H9 (cell line): ENCODE measurements at places on chromosomes 12 and 14. TPM values are rescaled to one million over a fixed set of nuclear protein-coding genes. Genes with fewer than 3 reads are reported as not detected.

DNA sequence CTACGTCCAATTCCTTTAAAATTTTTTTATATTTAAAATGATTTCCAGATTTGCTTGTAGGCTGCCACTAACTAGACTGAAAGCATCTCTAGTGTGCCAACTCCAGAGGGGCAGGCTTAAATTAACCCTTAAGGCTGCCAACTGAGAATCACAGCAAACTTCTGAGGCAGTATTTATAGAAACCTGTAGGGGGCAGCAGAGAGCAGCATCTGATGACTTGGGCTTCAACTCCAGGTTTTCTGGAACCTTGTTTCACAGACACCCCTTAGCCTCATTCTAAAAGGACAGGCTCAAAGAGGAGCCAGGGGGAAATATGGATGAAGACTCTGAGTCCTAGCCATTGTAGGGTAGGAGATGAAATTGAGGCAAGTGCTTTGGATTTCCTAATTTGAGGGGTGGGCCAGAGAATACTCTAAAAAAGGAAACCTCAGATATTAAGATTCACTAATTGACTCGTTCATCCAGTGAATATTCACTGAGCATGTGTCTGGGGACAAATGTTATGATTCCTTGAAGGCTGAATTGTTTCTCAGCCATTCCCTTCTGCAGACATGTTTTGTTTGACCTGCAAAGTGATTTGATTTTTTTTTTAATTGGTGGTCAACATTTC is 63.3 kb upstream of the HSPB8 start:
- peak; percentile 66 for DNase-seq
- H3K4me1 ChIP-seq: no peaks in the 10 kb centered on the region

DNA sequence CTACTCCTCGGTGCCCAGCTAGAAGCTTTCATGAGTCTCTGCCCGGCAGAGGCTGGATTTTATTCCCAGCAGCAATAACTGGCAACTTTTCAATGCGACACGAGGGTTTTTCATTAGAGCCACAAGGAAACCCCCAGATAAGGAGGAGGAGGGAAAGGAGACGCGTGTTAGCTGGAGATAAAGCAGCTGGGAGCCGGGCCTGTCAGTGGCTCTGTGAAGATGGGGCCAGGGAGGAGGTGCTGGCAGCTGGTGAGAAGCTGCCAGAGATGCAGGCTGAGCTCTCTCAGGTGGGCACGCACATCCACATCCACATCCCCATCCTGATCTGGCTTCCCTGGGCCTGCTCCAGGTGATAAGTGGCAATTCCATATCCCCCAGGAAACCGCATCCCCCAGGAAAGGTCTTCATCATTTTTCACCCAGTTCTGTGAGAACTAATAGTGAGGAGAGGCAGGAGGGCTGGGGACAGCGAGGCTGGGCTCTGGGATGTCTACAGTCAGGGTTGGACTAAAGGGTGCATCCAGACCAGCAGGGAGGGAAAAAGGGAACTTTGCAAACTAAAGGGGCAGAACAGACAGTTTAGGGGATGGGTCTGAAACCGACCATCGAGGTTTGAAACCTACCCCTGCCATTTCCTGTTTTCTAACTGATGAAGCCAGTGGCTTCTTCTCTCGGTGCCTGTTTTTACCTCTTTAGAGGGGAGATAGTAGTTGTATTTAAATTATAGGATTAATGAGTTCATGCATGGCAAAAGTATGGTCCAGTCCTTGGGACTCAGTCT is 413.2 kb downstream of the DPF3 start:
- no peak overlapping the region for H3K4me3 ChIP-seq
- no peak overlapping the region for H3K27ac ChIP-seq
- peaks cover 2% of the 10 kb centered on the region; the same call in 1 of the 2 replicates for H3K4me1 ChIP-seq
- peaks cover 1% of the 10 kb centered on the region; the same call in 2 of the 3 replicates for H3K36me3 ChIP-seq
- H3K27me3 ChIP-seq: no peaks in the 10 kb centered on the region
- DNase-seq: no peak

GRCh38 chr14:102052522-102052921 is 34.3 kb downstream of the HSP90AA1 start:
- peaks cover 33% of the 10 kb centered on the region for H3K36me3 ChIP-seq
- H3K4me1 ChIP-seq: peaks cover 5% of the 10 kb centered on the region; the same call in 1 of the 2 replicates
- no peak for DNase-seq

GRCh38 chr14:74018174-74018585 is 908 bp downstream of the ENTPD5 start:
- H3K4me1 ChIP-seq: no peaks in the 10 kb centered on the region
- 0 out of 2 replicates have a peak, but pooled peaks cover 4% of the 10 kb centered on the region for H3K36me3 ChIP-seq
- H3K27ac ChIP-seq: no peak overlapping the region
- DNase-seq: no peak
- no peaks in the 10 kb centered on the region for H3K27me3 ChIP-seq

DNA sequence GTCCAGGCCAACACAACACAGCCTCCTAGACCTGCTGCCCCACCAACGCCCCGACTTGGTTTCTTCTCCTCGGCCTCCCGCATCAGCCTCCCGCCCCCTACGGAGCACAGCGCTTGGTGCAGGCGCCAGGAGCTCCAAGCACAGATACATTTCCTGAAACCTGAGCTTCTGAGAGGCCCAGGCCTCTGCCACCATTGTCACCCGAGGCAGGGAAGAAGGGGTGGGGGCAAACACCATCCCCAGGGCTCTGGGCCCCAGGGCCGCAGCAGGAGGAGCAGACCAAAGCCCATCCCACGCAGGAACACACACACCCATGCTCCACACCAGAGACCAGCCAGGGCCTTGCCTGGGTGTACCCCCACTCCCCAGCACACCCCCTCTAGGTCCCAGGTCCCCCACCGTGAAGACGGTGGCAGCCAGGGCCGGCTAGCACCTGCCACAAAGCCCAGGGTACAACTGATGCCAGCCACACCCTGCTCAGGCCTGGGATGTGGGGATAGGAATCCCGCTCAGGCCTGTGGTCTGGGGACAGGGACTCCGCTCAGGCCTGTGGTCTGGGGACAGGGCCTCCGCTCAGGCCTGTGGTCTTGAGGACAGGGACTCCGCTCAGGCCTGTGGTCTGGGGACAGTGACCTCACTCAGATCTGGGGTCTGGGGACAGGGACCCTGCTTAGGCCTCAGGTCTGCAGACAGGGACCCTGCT is 5.4 kb downstream of the JAG2 start:
- H3K27ac ChIP-seq: no peak overlapping the region
- H3K36me3 ChIP-seq: no peaks in the 10 kb centered on the region
- DNase-seq: peak; percentile 43
- peaks cover 7% of the 10 kb centered on the region; the same call in 1 of the 2 replicates for H3K27me3 ChIP-seq

GRCh38 chr12:1573960-1574864 is 20.2 kb downstream of the FBXL14 start:
- no peak overlapping the region for H3K4me3 ChIP-seq
- no peak for DNase-seq
- no peaks in the 10 kb centered on the region for H3K36me3 ChIP-seq

DNA sequence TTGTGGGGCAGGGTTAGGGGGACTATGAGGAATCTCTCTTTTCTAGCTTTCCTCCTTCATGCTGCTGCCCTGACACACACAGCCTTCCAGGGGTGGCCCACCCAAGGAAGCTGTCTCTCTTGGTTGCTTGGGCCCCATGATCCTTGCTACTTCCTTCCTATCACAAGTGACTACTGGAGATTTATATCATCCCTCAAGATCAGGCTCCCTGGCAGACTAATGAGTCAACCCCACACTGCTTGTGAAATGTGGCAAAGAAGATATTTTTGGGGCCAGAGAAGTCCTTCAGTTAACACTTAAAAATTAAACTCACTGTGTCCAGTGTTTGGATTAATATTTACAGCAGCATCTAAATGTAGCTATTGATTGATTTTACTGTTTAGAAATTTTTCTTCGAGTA is 1.5 kb downstream of the OR4E1 start:
- H3K27me3 ChIP-seq: no peaks in the 10 kb centered on the region
- H3K4me1 ChIP-seq: no peaks in the 10 kb centered on the region
- H3K27ac ChIP-seq: no peak overlapping the region
- no peak for DNase-seq
- no peaks in the 10 kb centered on the region for H3K36me3 ChIP-seq

GRCh38 chr12:104055686-104056388 is 5.8 kb upstream of the GLT8D2 start:
- no peaks in the 10 kb centered on the region for H3K36me3 ChIP-seq
- no peak overlapping the region for H3K4me3 ChIP-seq

DNA sequence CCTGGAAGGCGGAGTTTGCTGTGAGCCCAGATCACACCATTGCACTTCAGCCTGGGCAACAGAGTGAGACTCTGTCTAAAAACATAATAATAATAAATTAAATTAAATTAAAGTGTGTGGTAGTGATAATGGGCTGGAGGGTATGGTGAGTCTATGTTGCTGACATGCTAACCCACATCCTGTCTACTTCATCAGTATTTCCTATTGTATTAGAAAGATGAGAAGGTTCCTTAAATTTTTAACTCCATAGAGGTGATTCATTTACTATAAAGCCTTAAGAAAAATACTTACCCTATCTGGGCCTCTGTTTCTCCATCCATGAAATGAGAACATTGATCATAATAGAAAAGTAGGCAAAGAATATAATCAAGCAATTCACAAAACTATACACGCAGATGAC is 280.5 kb downstream of the FBXL14 start:
- H3K36me3 ChIP-seq: peaks cover 22% of the 10 kb centered on the region
- H3K27ac ChIP-seq: no peak overlapping the region
- H3K27me3 ChIP-seq: no peaks in the 10 kb centered on the region
- H3K4me3 ChIP-seq: no peak overlapping the region
- H3K4me1 ChIP-seq: no peaks in the 10 kb centered on the region

DNA sequence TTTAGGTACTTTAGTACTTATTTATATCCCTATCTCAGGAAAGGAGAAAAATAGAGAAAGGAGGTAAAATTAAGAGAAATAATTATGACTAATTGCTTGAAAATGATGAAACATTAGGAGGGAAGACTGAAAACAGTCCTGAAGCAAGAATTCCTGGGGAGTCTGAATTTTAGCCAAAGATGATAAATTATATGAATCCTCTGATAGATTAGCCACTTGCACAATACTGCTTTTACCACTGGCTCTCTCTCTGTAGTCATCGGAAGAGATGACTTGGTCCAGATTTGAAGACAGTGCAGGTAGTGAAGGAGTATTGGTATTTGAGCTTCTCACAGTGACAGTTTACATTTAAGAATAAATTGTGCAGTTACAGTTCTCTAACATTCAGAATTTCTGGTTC is 83.8 kb upstream of the CLEC14A start:
- H3K27me3 ChIP-seq: no peaks in the 10 kb centered on the region
- H3K27ac ChIP-seq: no peak overlapping the region
- no peak overlapping the region for H3K4me3 ChIP-seq
- no peaks in the 10 kb centered on the region for H3K36me3 ChIP-seq
- DNase-seq: no peak
- H3K4me1 ChIP-seq: no peaks in the 10 kb centered on the region

GRCh38 chr12:29895966-29896365 is 112.2 kb upstream of the TMTC1 start:
- no peak overlapping the region for H3K4me3 ChIP-seq
- DNase-seq: peak; percentile 46
- H3K4me1 ChIP-seq: 0 out of 2 replicates have a peak, but pooled peaks cover 3% of the 10 kb centered on the region
- H3K27me3 ChIP-seq: no peaks in the 10 kb centered on the region
- no peak overlapping the region for H3K27ac ChIP-seq

- H3K36me3 ChIP-seq: no peaks in the 10 kb centered on the region; the same call in 1 of the 2 replicates
- H3K4me1 ChIP-seq: peaks cover 3% of the 10 kb centered on the region; the same call in 1 of the 2 replicates
- H3K27me3 ChIP-seq: no peaks in the 10 kb centered on the region
- no peak for DNase-seq
- no peak overlapping the region for H3K27ac ChIP-seq
Measured at GRCh38 chr12:104648756-104649155, 192.0 kb downstream of the CHST11 start.

DNA sequence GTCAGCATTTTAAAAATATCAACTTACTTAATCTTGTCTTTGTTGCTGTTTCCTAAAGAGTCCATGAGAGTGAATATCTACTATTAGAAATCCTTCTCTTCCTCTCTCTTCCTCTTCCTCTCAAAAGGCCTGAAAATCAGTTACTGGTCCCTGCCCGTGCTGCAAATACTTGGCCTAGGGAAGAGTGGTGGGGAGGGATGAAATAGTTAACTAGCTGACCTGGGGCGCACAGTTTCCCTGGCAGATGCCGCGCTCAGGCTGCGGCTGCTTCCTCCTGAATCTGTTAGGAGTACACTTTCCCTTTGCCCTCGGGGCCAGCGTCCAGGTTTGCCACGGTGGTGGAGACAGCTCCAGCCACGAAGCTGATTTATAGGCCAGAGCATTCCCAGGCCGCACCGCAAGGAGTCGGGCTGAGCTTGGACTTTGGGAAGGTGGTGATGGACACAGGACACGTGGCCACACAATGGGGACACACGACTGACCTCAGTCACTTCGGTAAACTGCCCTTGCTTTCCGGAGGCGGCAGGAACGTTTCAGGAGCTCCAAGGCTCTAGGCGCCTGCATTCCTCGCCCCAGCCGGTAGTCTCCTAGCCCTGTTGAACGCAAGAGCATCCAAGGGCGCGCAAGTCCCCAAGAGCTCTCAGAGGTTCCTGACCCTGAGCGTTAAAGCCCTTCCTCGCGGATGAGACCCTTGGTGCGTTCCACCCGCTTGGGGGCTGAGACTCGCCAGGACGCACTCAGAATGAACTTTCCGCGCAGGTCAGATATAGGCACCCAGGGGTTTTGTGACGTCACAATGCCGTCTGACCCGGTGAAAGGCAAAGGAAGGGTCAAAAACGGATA is 7.1 kb upstream of the ASCL1 start:
- DNase-seq: peak; percentile 82
- no peaks in the 10 kb centered on the region for H3K36me3 ChIP-seq
- peak overlapping the region; percentile 56 for H3K4me3 ChIP-seq
- peaks cover 58% of the 10 kb centered on the region for H3K27me3 ChIP-seq
- no peak overlapping the region for H3K27ac ChIP-seq
- no peaks in the 10 kb centered on the region for H3K4me1 ChIP-seq

DNA sequence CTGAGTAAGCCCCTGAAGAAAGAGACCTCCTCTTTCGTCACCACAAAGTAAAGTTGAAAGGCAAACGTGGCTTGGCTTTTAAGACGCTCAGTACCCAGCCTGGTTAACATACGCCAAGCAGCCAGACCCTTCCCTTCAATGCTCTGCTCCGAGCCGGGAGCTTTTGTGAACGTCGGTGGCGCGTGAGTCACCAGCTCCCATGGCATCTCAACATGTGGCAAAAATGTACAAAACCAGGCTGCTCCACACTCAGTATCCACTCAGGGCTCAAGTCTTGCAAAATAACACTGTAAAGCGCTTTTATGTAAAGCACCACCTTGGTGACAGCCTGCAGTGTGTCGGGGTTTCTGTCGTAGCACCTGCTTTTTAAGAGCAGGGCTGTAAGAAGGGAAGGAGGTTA is 89.0 kb downstream of the SETD3 start:
- peaks cover 3% of the 10 kb centered on the region; the same call in 1 of the 2 replicates for H3K4me1 ChIP-seq
- H3K27me3 ChIP-seq: no peaks in the 10 kb centered on the region
- no peak overlapping the region for H3K27ac ChIP-seq
- DNase-seq: no peak

GRCh38 chr14:36915081-36915480 is 253.4 kb downstream of the PAX9 start:
- no peaks in the 10 kb centered on the region for H3K4me1 ChIP-seq
- H3K27ac ChIP-seq: no peak overlapping the region
- no peaks in the 10 kb centered on the region for H3K36me3 ChIP-seq
- no peak overlapping the region for H3K4me3 ChIP-seq
- DNase-seq: no peak
- H3K27me3 ChIP-seq: no peaks in the 10 kb centered on the region

GRCh38 chr12:82609234-82609914 is 77.3 kb upstream of the TMTC2 start:
- no peak for DNase-seq
- H3K4me3 ChIP-seq: no peak overlapping the region
- H3K27ac ChIP-seq: no peak overlapping the region
- H3K36me3 ChIP-seq: no peaks in the 10 kb centered on the region

TSPAN11 gene
- 4.2 and 4.4 TPM in 2 replicates for total RNA-seq

OR6C2 gene
- not detected in 2 replicates for total RNA-seq

KCNA5 gene
- total RNA-seq: 0.09 and 0.22 TPM in 2 replicates

TGFB3 gene
- total RNA-seq: 0.20 and 0.37 TPM in 2 replicates

DGKA gene
- 24.1 and 25.9 TPM in 2 replicates for total RNA-seq

CDK4 gene
- total RNA-seq: 217 and 218 TPM in 2 replicates

IL22 gene
- total RNA-seq: not detected in 2 replicates
